ENCODE measurements at places on chromosomes 2 and 18.

DNA sequence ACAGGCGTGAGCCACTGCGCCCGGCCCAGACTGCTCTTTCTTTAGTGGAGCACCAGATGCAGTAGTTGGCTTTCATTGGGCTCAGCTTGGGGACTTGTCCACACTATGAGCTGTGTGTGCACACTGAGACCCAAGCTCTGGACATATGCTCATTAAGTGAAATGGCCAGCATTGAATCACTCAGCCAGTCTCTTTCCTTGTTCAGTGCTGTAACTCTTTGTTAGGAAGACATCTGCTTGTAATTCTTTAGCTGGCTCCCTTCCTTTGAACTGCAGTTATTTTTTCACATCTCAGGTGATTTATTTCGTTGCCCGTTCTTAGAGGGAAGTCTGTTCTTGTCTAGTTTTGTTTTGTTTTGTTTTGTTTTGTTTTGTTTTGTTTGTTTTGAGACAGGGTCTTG is 70.5 kb downstream of the CAB39 start:
- no peak for DNase-seq

GRCh38 chr2:46400016-46400415 is 79.3 kb upstream of the TMEM247 start:
- no peak for DNase-seq

DNA sequence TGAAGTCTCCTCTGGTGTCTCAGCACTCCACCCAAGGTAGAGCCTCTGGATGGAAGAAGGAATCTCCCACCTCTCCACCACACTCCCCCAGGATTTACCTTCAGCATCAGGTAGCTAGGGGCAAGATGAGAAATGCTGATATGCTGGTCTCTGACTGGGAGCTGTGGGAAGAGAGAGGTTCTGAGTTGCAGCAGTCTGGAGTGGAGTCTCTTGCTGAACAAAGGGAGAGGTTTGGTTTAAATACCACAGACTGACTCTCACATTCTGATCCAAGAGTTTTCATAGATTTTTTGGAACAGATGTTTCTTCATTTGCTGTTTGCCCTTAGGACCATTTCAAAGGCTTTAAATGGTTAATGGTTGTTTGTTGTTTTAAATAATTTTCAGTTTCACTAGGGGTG is 1.1 kb upstream of the CFLAR start:
- DNase-seq = no peak

- no peak for DNase-seq
Measured at GRCh38 chr2:98634406-98635092, 26.2 kb downstream of the UNC50 start.

DNA sequence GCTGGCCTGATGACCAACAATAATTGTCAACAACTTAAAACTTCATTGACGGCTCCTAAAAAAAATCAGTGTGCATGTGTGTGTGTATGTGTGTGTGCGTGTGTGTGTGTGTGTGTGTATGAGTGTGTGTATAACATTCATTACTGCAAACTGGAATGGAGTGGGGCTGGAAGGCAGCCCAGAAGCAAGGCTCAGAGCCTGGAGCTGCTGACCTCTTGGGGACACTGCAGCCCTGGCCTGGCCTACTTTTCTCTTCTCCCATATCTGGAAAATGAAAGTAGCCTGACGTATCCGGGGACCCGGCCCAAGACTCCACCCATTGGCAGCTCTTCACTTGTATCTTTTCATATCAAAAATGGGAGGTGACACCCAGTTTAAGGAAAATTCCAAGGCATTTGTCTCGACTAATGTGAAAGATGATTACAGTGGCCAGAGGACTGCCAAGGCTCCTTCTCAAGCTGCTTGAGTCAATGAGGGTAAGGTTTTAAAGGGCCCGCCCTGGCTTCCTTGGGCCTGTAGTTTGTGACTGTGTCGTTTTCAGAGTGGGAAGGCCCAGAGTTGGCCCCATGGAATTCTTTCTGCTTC is 72.4 kb upstream of the IL1R1 start:
- peak; percentile 11 for DNase-seq

DNA sequence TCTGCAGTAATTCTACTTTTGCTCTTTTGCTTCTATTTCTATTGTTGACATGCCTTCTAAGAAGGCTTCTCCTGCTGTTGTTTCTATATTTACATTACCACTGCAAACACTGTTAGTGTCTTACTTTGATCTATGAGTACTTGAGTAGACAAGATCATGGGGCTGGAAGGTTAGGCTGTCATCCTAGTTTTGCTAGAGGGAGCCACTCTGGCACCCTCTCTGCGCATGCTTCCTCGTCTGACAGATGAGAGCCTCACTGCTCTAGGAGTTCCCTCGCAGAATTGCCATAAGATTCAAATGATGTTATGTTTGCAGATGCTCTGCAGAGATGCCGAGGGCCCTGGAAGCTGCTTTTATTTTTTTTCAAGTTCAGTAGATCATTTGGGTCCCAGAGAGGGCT is 185.6 kb downstream of the RNF144A start:
- no peak for DNase-seq

DNA sequence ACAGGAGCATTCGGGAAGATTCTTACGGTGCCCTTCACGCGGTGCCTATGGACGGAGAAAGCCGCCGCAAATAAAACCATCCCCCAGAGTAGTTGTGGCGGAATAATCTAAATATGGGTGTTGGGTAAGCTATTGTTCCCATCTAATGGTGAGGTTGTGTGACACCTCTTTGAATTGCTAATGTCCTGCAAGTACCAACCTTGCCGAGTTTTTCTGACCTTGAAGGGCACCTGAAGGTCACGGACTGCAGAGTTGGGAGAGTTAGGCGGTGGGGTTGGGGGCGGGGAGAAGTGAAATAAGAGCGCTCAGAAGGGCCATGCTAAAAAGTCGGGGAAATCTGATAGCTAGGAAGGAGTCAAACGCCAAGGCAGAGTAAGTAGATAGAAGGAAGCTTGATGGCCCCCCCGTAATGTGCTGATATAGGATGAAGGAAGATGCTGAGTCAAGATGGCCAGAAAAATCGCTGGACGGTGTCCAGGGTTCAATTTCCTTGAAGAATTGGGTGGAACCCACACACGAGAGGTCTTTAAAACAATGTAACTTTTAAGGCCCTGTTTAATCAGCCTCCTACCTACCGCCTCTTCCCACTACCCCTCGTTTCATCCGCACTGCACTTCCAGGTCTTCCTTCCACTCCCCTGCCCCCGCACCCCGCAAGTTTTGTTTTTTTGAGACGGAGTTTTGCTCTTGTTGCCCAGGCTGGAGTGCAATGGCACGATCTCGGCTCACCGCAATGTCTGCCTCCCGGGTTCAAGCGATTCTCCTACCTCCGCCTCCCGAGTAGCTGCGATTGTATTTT is 600 bp downstream of the KATNAL2 start:
- DNase-seq = peak; percentile 41

- DNase-seq = no peak
Measured at GRCh38 chr2:72993933-72994280, 76.6 kb downstream of the EMX1 start.

DNA sequence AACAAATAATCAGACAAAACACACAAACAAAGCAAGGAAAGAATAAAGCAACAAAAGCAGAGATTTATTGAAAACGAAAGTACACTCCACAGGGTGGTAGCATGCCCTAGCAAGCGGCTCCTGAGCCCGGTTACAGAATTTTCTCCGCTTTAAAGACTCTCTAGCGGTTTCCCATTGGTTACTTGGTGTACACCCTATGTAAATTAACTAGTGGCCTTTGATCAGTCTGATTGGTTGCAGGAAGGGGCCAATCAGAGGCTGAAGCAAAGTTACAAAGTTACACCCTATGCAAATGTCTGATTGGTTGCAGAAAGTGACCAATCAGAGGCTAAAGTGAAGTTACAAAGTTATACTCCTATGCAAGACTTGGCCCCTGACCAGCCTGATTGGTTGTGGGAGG is 242.9 kb downstream of the LDLRAD4 start:
- DNase-seq = no peak

DNA sequence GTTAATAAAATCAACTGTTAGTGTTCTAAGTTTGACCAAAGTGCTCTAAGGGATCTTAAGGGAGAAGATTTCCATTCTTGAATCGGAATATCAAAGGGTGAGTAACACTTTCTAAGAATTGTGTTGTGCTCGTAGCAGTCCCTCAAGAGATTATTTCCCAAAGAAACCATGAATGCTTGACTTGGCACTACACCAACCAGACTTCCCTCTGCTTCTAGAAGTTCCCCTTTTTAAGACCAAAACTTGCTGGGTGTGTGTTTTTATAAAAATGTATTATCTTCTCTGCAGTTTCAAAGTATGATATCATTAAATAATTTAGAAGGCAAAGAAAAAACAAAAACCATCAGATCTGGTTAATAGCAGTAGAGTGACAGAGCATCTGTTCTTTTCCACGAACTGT is 522.0 kb upstream of the FAM98A start:
- DNase-seq = no peak

- no peak for DNase-seq
Measured at GRCh38 chr2:62112179-62112578, 83.7 kb upstream of the B3GNT2 start.

Measured in anterior cingulate cortex (tissue), 58 donors.